GM13976 (cell line): ENCODE measurements at places on chromosomes 6 and 20.

DNA sequence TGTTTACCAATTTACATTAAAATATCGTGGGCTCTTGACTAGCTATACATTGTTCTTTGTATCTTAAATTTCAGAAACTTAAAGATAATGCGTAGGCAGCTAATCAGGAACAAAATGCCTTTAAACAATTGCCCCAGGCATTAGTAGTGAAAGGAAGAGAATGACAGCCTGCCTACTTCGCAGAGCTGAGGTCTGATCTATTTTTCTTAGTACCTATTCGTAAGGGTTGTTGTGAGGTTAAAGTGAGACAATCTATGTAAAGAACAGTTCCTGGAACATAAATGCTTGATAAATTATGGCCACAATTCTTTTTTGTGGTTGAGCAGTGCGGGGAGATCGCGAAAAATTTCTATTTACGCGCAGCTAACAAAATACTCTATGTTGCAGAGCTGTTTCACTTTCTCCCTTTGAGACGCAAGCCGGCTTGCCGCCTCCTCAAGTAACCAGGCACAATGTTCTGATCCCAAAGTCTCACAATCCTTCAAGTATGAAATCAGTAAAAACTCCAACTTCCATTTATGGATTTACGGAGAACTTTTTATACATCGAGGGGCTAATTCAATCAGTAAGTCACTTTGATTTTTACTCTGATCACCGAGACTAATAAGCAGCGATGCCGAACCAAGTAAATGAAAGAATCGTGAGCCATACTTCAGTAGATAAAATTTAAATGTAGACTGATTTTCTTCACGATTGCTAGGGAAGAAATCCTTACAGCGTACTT, 878 bp upstream of the PNRC1 start:
- DNase-seq: peak; percentile 51

GRCh38 chr6:57432919-57433684, 115.7 kb downstream of the PRIM2 start:
- no peak for DNase-seq

DNA sequence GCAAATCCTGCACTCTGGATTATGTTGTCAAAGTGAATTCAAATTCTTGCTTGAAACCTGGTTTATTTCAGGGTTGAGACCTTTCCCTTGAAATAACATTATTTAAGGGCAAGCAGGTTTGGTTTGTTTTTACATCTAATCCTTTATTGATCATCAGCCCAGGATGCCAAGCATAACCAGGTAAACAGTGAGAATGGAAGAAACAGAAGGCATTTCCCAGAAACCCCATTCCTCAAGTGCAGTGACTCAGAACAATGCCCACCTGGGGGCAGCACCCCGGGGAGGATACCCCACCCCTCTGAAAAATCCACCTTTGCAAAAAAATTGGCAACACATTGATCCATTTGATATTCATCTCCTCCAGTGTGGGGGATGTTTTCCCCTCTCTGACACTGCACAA, 32.5 kb downstream of the POFUT1 start:
- no peak for DNase-seq

- peak; percentile 46 for DNase-seq
Observed at GRCh38 chr6:163405412-163406309, 8.9 kb upstream of the QKI start.

- no peak for DNase-seq
Observed at GRCh38 chr6:14658030-14658429, 540.5 kb downstream of the CD83 start.

GRCh38 chr20:36571564-36572504, 1.6 kb upstream of the TGIF2 start:
- peak; percentile 13 for DNase-seq

- DNase-seq: no peak
Observed at GRCh38 chr20:15951658-15952057, 621.6 kb downstream of the KIF16B start.

DNA sequence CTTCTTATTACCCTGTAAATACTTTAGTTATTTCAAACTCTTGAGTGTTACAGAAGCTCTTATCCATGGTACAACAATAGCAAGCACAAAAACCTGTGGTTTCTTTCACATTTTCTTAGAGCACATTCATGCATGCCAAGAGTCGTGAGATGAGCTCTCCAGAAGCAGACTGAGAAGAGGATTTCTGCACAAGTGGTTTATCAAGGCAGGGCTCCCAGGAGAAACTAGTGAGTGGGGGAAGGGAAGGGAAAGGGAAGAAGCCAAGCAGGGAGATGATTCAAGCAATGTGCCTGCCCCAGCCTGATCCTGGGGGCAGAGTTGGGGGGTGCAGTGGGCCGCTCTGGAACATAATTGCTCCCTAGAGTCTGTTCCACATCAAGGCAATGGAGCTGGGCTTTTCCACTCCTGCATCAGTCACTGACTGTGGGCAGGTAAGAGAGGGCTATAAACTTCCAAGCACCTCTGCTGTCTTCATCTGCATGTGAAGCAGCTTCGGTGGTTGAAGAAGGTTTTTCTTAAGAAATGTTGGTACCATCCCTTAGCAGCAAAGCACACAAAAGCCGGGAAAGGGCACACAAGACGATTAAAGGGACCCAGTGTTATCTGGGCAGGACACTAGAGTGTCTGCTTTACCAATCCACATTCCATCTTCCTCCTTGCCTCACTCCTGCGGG, 152.1 kb downstream of the PLCB4 start:
- DNase-seq: no peak

- DNase-seq: no peak
Observed at GRCh38 chr20:50436052-50436656, 74.0 kb upstream of the PTPN1 start.

DNA sequence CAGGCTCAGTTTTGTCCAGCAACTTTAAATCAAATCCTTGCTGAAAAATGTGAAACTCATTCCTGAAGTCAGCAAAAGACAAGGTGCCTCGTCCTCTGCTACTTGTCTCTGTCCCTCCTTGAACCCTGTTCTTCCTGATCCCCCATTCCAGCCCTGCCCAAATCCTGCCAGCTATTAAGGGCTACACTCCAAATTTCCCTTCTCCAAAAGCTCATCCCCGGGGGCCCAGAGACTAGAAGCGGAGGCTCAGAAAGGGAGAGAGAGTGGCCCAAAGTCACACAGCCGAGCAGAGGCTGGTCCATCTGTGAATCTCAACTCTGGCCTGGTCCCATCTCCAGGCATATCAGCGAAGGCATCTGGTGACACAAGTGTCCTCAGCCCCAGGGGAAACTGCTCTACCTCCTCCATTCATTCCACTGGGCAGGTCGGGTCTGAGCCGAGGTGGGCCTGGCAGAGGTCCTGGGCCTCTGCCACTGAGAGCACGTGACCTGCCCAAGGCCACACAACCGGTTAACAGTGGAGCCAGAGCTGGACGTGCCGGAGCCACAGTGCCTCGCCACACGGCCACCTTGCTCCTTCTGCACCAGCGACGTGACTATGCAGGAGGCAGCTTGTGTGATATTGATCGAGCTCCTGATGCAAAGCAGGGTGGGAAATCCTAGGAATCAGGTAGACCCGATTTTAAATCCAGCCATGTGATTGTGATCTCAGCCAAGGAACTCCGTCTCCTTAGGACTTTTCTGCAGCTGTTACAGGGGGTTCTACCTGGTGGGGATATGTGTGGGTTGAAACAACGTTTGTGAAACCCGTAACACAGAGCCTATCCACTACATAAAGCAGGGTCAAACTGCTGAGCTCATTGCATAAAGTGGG, 28.6 kb downstream of the NOL4L start:
- no peak for DNase-seq

- no peak for DNase-seq
Observed at GRCh38 chr6:149273318-149273717, 44.2 kb upstream of the TAB2 start.

GRCh38 chr6:82954937-82955577, 110.6 kb downstream of the UBE3D start:
- no peak for DNase-seq

DNA sequence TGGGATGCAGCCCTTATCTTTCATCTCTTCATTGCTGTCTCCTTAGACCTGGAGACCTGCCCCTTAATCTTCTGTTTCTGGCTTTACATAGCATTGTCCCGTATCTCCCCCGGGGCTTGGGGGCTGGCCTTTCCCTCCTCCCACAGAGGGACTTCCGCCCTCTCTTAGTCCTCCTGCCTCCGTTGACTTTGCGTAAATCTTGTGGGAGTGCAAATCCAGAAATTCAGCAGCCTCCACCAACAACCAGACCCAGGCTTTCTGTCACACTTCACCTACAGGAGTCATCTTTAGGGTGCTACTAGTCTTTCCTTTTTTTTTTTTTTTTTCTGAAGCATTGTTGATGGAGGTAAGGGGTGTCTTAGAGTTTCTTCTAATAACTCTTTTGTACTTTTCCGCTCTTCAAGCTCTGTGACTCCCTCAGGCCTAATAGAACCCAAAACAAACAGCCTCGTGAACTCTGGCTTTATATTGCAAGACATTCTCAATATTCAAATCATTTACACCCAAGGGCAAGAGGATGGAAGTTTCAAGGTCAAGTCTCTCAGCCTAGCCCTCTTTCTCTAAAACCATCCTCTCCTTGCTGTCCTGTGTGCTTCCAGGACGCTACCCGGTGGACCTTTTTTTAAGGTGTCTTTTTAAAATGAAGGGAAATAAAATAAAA, 66.2 kb downstream of the RREB1 start:
- DNase-seq: no peak

DNA sequence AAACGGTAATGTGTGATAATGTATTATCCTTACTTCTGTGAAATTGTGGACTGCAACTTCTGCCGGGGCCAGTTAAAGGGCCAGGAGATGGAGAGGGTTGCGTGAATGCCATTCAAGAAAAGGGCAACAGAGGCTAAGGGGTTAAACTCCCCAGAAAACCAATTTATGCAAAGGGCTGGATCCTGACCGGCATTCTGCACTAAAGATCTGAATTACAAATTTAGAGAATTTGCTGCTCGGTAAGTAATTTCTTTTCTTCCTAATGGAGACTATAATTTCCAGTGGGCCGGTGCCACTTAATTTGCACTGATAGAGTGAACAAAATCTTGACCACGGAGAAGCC, 130.1 kb downstream of the BCAS1 start:
- no peak for DNase-seq

DNA sequence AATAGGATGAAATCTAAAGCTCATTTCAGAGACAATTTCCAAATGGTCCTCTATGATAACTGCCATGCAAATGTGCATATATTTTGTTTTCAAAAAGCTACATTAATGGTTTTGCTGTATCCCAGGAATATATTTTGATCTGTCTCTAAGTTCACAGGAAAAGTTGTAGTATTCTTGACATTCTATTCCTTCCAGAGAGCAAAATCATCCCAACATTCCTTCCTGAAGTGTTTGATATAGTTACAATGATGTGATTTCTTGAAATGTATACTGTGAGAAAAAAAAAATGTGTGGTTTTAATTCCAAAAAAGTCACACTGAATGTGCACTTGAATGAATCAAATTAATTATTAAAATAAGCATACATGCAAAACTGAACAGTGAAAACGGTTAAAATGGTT, 996.0 kb upstream of the CITED2 start:
- no peak for DNase-seq

GRCh38 chr6:131321589-131321988, 186.3 kb downstream of the AKAP7 start:
- DNase-seq: no peak

- DNase-seq: no peak
Observed at GRCh38 chr20:49424536-49424935, 57.9 kb downstream of the KCNB1 start.

- no peak for DNase-seq
Observed at GRCh38 chr20:24042646-24043045, 54.1 kb upstream of the GGTLC1 start.

GRCh38 chr6:24930431-24930871, 5.3 kb downstream of the RIPOR2 start:
- no peak for DNase-seq

DNA sequence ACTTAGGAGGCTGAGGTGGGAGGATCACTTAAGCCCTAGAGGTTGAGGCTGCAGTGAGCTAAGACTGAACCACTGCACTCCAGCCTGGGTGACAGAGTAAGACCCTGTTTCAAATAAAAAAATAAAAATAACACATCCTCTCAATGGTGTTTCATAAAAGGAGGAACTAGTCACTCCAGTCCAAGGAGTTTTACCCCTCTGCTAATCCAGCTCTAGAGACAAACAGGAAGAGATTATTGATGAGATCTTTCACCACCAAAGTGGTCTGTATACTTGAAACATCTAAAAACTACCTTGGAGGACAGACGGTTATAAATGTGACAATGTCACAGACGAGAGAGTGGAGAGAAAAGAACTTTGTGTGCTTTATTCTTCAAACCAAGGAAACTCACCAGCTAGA, 58.2 kb downstream of the PIGU start:
- DNase-seq: no peak

GRCh38 chr20:54633374-54634355, 158.3 kb downstream of the DOK5 start:
- peak; percentile 69 for DNase-seq

GRCh38 chr6:119195848-119196247, 117.4 kb upstream of the FAM184A start:
- DNase-seq: no peak

- DNase-seq: no peak
Observed at GRCh38 chr6:75283907-75284631, 523 bp downstream of the TMEM30A start.

DNA sequence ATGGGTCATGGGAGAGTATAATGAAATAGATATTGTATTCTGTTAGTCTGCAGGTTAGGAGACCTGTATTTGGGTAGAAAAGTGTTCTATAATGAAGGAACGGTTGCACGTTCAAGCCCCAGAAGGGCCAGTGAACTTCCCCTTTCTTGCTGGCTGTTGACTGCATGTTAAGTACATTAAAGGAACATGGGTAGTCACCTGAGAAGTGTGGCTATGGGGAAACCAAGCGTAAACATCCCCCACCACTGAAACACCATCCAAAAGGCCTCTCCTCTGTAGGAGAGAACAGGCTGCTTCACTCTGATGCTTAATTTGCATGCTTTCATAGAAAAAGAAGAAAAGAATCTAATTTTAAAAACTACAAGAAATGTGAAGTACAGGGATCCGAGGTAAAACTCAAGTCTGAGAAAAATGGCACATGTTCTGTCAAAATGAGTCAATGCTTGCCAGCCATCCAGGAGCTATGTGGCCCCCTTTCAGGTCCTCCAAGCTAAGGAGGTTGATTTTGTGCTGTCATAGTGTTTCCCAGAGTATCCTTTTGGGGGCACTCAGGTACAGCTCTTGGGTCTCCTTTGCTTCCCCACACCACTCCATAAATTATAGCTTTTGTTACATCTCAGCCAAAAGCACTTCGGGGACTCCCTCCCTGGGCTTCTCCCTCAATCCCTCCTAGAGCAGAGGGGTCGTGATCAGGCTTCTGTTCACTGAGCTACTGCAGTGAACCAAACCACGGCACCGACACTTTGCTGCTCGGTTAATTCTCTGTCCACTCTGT, 283.7 kb upstream of the AGPAT4 start:
- DNase-seq: no peak

- DNase-seq: no peak
Observed at GRCh38 chr6:14966096-14966905, 279.6 kb upstream of the JARID2 start.

GRCh38 chr6:117449549-117450439, 24.1 kb upstream of the ROS1 start:
- DNase-seq: peak; percentile 35

GRCh38 chr20:44449864-44450263, 25.8 kb upstream of the TTPAL start:
- DNase-seq: no peak

- DNase-seq: peak; percentile 24
Observed at GRCh38 chr6:89886378-89887120, 7.7 kb upstream of the GJA10 start.
